ENCODE measurements at places on chromosomes 3 and 15.

DNA sequence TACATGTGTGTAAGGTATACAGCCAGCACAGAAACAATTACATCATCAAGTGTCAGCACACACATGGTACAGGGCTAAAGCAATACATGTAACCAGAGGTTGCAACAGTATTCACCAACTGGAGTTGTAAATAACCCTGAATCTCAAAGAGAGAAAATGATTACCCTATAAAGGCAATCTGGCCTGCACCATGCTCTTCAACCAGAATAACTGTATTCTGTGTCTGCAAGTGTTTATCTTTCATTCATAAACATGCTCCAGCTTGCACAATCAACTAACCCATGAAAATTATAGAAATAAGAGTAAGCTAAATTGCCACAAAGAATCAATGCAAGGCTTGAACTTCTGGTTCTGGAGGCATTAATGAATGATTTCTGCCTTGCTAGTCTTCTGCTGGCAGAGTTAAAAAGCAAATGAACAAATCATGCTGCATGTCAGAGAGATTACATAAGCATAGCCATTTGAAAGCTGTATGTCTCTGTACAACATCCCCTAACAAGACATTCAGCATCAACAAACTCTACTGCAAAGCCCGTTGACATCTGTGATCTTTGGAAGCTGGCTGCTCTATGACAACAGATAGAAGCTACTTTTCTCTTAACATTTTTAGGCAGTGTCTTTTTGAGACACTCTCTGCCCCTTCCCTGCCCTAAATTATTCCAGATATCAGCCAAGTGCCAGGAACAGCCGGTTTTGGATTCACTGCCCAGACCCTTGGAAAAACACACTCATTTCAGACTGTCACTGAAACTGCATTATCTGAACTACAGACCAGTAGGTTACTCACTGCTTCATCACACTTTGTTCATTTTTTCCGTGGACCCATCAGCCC, 871.0 kb downstream of the OTOL1 start:
- no peak for DNase-seq

DNA sequence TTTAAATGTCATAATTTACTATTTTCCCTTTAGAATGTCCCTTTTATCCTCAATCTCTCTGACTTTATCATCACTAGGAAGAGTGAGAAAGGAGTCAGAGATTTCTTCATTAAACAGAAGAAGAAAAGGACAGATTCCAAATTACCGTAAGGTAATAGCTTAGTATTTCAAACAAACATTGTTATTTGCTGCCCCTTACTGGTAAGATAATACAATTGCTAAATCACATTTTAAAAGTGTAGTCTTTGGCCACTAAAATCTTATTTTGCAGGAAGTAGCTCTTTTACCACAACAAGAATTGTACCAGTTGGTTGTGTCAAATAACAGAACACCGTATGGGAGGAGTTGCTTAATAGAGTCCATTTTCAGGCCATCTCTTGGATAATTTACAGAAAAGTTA, 53.7 kb downstream of the CGGBP1 start:
- no peak for DNase-seq

DNA sequence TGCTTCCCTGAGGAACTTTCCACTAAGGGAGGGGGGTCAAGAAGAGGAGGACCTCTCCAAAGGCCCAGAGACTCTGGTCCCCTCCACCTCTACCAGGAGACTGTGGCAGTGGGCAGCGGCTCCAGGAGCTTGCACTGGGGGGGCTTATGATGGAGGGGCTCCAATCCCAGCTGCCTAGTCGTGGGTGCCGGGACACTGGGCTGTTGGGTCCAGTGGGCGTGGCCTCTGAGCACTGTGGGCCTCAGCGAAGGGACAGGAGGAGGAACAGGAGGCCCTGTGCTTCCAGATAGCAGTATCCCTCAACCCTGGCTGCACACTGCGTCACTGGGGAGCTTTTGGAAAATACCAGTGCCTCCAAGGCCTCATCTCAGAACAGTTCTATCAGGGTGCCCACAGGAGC, 13.5 kb upstream of the DLL4 start:
- DNase-seq, result no peak

- no peak for DNase-seq
Measured at GRCh38 chr15:68469162-68470048, 37.4 kb upstream of the ITGA11 start.

GRCh38 chr15:66842710-66843441, 140.8 kb downstream of the SMAD6 start:
- no peak for DNase-seq

GRCh38 chr15:48940508-48940907, 23.2 kb downstream of the SHC4 start:
- no peak for DNase-seq

GRCh38 chr3:185717121-185717520, 107.7 kb downstream of the IGF2BP2 start:
- no peak for DNase-seq

- peak; percentile 46 for DNase-seq
Measured at GRCh38 chr3:194136519-194137007, 615 bp downstream of the HES1 start.

GRCh38 chr3:175127075-175127662, 268.0 kb downstream of the NAALADL2 start:
- no peak for DNase-seq

GRCh38 chr3:157166561-157166960, 6.6 kb upstream of the CCNL1 start:
- DNase-seq, result no peak

DNA sequence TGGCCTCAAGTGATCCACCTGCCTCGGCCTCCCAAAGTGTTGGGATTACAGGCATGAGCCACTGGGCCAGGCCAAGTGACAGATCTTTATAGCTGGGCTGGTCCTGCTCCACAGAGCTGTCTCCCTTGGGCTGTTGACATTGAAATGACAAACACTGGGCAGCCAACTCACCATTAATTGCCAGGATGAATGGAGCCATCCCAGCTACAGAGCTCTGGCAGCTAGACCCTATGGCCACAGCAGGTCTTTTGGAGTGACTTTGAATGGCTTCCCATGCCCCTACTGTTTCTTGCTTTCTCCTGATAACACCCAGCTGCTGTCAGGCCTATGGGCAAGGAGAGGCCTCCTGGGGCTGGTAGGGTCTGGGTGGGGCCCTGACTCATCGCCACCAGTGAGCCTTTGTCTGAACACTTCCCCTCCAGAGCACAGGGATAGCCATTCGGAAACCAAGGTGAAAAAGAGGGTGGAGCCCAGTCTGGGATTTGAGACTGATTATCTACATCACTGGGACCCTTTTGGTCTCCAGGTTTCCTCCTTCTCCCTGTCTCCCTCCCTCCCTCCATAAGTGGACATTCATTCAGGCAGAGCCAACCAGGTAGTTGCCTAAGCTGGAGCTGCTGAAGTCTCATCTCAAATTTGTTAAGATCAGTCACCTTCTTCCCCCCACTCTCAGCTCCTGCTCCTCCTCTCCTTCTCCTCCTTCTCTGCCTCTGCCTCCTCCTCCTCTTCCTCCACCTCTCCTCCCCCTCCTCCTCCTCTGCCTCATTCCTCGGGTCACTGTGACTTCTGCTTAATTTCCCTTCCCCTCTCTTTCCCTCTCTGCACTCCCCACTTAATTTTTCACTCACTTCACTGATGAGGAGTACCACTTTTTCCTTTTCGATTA, 34.0 kb downstream of the BHLHE40 start:
- no peak for DNase-seq

- no peak for DNase-seq
Measured at GRCh38 chr15:41161736-41162135, 45.7 kb upstream of the INO80 start.

DNA sequence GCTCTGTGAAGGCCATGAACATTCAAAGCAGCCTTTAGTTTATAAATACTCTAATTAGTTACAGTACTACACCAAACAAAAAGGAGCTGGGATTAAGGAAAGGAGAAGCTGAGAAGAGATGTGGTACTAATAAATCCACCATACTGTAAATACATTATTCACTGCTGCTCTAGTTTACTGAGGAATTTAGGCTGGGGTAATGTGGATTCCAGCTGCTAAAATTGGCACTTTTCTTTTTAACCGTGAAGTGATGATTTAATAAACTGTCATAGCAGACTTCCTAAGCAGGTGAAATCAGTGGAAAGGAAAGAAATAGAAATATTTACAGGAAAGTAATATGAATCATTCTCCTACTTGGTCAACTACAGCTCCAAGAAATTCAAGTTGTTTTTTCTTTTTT, 88.7 kb downstream of the TFG start:
- no peak for DNase-seq

- DNase-seq, result no peak
Measured at GRCh38 chr3:132380920-132381319, 36.4 kb upstream of the DNAJC13 start.

DNA sequence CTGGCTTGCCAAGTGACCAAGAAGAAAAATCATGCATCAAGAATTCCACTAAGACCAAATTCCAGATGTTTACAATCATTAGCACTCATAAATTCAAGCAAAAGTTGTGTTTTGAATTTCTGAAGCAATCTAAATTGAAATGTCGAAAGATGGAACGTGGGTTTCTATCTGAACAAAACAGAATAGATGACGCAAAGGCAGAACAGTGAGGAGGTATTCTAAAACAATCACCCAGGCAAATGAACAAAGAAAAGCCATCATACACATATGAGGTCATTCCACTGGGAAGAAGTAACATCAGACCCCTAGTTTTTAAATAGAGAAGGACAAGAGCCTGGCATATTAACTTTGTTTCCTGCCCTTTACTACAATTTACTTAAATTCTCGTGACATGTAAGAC, 58.0 kb downstream of the MCF2L2 start:
- DNase-seq, result no peak

DNA sequence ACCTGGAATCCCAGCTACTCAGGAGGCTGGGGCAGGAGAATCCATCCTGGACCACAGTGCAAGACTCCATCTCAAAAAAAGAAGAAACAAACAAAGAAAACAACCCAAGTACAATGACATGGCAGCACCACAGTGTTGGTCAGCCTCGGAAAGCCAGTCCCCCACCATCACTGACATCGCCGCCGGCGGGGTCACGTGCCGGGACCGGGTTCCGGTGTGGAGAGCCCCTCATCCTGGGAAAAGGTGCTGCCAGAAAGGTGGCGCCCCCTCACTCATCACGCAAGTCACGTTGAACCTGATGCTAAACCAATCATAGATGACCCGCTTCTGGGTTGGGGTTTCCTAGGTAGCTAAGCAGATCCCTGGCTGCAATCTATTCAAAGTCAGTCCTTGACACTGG, 17.8 kb downstream of the QRICH1 start:
- no peak for DNase-seq

GRCh38 chr3:153084431-153084830, 77.6 kb upstream of the RAP2B start:
- no peak for DNase-seq

GRCh38 chr3:22372292-22373062, 621.5 kb upstream of the ZNF385D start:
- peak; percentile 38 for DNase-seq

DNA sequence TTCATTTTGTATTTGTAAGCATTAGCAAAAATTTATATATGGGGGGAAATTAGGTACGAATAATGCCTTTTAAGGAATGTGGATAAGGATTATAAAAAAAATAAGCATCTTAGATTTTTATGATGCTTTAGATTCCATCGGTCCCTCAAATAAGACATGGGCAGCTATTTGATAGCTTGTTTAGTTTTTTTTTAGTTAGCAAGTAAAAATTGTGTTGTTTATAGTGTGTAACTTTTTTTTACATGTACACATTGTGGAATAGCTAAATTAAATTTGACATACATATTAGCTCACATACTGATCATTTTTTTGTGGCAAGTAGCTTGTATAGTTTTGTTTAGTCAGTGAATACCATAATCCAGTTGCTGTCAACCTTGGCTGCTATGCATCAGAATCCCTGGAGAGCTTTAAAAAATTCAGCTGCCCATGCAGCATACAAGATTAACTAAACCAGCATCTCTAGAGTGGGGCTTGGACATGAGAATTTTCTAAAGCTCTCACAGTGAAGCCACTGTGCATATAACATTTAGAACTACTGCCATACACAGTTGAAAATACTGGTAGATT, 53.9 kb downstream of the TMOD3 start:
- DNase-seq, result no peak

- DNase-seq, result no peak
Measured at GRCh38 chr3:129476586-129476985, 36.6 kb downstream of the IFT122 start.

DNA sequence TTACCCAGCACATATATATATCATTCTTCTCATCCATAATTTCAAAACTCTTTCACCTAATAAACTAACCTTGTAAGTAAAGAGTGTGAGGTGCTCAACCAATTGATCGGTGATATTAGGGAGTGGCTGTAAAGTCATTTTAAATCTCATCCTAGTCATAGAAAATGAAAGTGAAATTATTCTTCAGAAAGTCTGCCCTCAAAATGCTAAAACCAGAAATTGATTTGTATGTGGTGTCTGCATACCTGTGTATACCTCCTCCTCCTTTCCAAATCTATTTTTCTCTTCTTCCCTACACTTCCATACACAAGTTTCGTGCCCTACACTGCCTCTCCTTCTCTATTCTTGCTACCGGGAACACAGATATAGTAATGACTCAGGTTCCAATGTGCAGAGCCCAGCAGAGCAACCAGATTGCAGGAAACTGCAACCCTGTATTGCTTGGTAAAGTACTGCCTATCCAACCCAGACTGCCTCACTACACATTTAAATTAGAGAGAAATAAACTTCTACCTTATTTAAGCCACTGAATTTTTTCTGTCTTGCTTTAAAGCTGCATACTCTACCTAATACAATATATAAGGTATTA, 7.4 kb upstream of the TBC1D5 start:
- DNase-seq, result no peak

DNA sequence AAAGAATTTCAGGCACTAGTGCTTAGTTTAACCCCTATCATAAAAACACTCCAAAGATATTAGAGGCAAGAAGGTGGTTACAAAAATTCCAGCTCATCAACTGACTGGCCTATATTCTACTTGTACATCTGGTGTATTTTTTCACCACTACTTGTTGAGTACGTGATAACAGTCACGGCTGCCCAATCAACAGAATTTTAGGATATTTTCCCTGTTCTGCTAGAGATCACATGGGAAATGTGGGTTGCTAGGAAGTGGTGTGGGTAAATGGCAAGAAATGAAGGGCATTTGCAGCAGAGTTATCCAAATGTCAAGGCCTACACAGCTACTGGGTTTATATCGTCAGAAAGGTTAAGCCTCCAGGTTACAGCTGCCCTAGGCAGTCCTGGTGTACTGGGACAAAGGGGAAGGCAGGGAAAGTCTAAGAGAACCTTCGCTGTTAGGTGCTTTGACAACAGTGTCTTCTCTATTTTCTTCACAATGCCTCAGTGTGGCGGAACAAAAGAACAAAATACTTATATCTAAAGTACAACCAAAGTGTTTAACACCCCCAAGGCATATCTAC, 81.9 kb downstream of the FMN1 start:
- DNase-seq, result no peak

DNA sequence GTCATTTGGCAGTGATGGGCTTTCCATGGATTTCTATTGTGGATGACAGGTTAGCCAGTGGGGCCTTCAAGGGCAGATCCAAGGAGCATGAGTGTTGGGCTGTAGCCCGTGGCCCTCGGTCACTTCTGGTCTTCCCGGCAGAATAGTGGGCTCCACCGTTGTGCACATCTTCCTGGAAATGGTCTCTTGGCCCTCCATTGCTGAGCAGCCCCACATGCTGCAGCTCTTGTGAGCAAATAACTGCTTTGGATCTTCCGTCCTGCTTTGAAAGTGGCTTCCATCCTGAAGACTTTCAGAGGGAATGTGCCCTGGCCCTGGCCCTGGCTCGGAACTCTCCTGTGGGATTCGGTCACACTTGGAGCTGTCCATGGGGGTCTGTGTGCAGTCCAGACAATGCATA, 102.8 kb downstream of the SNRPN start:
- no peak for DNase-seq

Data from neuronal stem cell (in vitro differentiated cells).